EH (cell line): ENCODE measurements at places on chromosomes 7 and 10.

DNA sequence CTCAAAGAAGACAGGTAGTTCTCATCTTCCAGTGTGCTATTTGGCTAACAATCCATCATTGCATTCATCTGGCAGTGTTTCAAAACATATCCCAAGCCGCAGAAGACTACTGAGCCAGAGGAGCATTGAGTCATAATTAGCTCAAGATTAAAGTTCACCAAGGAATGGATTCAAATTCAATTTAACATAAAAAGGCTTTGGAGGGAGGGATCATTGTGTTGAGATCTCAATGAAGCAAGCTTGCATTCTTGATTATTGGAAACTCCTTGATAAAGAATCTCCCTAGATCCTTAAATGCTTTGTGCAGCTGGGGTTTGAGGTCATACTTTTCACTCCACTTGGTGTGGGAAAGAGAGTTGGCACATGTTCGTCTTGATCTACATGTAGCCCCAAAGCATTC, 142.8 kb upstream of the SEMA3A start:
- peak; percentile 20 for DNase-seq

GRCh38 chr10:68756246-68756645, 35.2 kb downstream of the CCAR1 start:
- DNase-seq, result no peak

DNA sequence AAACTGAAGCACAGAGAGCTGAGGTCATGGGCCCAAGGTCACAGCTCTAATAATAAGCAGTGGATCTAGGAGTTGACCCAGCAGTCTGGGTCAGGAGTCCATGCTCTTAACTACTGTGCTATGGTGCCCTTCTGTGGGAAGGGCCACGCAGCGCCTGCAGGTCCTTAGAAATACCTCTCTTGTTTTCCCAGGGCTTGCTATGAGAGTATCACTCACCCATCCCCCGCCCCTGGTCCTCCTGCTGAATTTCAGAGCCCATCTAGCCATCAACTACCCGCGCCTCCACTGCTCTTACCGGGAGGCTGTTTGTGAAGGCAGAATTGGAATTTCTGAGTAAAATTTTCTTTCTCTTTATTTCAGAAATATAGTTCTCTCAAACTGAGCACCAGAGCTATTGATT, 27.3 kb upstream of the CRHR2 start:
- no peak for DNase-seq

- peak; percentile 84 for DNase-seq
These were observed 80.7 kb downstream of the ZNF365 start for GRCh38 chr10:62454687-62455397.

DNA sequence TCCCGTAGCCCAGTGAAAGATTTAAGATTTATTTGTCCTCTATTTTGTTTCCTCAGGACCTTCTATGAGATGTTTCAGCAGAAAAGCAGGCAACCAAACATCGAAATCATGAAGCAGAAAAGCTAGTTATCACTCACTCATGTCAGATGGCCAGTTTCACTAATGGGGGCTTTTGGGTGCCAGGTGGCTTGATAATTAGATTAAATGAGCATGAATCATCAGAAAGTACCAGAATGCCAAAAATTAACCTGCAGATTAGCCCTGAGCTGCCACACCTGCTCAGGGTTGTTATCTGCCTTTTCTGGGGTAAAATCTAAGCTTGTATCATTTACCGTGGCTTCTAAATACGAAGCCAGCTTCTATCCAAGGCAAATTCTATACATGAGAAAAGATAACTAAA, 1017.5 kb downstream of the XPNPEP1 start:
- no peak for DNase-seq
